Stimulated activated CD4-positive, alpha-beta T cell treated with anti-CD3 and anti-CD28 coated beads, Interleukin-4, amount 100 ng/mL, for 1 hour (primary cell): ENCODE measurements at places on chromosomes 5 and 9.

DNA sequence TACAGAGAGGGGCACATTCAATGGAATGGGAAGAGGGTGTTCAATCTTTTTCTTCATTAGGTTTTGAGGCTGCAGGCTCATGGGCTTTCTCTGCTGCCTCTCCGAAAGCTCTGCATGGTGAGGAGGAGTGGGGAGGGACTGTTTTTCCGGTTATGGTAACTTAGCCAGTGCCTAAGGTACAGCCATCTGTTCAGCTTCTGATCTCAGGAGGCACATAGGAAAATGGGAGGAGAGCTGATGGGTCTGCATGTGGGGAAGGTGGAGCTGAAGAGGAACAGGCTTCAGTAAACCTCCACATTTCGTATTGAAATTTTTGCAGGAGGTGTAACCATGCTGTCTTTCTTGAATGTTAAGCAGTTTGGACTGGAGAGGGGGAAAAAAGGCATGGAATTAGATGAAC is 1020.4 kb upstream of the WWC1 start:
- DNase-seq, result no peak

DNA sequence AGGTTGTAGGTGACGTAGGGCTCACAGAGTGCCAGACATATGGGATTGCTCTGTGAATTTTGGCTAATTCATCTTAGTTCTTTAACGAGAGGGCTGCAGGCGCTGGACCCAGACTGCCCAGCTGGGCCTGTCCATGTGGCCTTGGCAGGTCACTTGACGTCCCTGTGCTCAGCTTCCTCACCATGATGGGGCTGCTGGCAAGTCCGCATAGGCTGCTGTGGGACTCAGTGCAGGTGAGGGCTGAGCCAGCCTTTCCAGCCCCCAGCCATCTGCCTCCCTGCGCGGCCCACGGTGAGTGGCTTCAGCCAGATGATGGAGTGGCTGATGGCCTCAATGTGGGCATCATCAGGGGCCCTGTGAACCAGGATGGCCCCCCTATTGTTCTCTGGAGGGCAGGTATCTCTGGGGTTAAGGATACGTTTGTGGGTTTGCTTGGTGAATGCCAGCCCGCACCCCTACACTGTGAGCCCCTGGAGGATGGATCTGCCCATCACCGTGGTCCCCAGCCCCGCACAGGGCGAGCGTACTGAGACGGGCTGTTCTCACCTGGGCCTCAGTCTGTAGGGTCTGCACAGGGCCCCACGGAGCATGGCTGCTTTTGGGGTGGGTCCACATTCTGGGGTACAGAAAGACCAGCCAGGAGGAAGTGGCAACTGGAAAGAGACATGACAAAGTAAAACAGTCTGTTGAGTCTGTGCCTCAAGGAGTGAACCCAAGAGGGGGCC is 3.7 kb downstream of the CARD19 start:
- DNase-seq, result no peak

- no peak for DNase-seq
These were observed 116.1 kb downstream of the WDR70 start for GRCh38 chr5:37495210-37495609.

DNA sequence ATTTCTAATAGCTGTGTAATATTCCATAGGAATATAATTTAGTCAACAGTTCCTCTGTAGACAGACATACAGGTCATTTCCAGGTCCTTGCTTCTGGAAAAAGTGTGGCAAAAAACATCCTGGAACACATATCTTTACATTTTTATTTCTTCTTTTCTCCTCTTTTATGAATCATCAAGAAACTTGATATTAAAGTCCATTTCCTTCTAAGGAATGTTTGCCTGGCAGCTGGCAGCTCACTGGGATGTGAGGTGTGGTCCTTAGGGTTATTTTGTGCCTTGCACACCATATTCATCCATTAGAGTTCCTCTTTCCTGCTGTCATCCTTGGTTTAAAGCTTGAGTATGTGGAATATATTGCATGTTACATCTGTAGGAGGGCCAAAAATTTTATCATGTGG is 122.0 kb downstream of the GALNT10 start:
- no peak for DNase-seq

- no peak for DNase-seq
These were observed 422.5 kb downstream of the KDM4C start for GRCh38 chr9:7180247-7180646.

DNA sequence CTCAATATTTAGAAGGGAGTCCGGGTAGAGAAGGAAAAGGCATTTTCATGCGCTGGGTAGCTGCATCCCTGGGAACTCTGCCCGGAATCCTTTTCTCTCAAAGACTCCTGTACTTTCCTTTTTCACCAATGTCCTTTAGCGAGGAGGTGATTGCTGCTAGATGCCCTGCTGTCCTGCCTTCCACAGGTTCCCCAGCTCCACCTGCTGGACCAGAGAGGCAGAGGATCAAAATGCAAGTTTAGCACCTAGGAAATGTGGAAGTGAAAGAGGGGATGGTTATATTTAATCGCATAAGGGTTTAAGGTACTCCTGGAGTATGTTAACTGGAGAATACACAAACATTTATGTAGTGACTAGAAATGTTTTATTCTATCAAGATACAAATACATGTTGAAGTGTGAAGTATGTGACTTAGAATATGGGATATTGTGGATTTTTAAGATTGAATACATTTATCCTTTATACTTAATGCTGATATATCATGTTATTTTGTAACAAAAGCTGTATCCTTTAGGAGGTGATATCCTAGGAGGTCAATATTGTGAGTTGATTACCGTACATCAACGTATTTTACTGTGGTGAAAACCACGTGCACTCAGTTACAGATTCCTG is 145.7 kb downstream of the ARHGAP26 start:
- no peak for DNase-seq

DNA sequence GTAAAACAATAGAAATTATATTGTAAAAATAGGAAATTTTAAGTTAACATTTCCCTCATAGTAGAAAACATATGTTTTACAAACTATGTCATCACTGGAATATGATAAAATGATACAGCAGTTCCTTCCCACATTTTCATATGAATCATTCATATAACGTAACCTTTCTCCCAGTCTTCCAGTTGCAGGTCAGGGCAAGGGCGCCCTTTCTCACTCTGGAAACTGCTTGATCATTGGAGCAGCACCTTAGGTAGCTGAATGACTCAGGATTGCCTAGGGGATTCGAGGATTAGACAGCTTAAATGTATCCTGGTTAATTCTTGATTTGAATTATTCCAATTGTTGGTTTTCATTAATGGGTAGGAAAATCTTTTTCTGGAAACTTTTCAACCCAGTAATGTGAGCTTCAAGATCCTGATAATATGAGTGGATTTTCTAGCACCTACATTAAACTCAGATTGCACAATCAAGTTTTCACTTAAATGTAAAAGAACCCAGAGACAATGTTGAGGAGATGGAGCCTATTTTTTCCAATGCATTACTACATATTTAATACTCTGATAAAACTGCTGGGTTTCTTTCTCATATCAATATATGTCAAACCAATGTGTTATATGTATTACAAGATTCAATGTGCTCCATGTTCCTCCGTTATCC is 32.6 kb upstream of the ANXA1 start:
- no peak for DNase-seq

DNA sequence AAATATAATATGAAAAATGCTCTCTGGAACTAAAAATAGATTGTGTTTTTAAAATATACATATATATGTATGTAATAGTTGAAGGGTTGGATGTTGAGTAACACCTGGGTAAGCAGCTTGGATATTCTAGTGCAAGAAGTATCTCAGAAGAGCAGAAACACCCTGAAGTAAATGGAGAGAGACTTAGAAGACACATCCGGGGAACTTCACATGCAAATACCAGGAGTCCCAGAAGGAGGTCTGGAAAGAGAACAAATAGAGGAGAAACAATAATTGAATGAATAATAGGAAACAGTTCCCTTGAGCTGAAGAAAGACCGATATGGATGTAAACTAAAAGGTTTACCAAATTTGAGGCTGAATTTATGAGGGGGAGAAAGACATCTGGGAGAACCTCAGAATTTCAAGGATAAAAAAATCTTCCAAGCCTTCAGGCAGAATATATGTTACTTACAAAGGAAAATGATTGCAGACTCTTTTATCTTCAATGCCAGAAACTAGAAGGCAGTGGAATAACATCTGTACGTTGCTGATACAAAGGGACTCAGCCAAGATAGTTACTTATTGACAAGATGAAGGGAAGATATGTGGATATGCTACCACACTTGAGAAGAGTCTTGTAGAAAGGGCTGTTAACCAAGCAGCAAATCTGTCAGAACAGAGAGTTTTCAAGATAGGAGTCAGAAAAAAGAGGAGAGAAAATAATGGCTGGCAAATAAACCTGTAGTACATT is 42.7 kb downstream of the HSDL2 start:
- no peak for DNase-seq

DNA sequence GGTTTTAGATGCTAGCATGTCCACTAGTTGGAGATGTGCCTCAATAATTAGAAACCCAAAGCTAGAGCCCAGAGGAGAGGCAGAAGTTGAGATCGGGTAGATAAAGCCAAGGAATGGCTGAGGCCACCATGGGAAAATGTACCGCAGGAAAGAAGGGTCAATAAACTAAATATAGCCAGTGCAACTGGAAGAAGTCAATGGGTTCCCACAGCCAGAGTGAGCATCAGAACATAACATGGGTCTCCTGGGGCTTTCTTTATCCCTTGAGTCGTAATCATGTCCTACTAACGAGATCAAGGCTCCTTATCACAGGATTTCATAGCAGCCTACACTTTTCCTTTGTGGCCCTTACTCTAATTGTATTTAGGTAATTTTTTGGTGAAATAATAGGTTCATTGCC is 61.7 kb downstream of the FRMD3 start:
- no peak for DNase-seq

GRCh38 chr9:93167185-93167584 is 16.8 kb upstream of the WNK2 start:
- no peak for DNase-seq

DNA sequence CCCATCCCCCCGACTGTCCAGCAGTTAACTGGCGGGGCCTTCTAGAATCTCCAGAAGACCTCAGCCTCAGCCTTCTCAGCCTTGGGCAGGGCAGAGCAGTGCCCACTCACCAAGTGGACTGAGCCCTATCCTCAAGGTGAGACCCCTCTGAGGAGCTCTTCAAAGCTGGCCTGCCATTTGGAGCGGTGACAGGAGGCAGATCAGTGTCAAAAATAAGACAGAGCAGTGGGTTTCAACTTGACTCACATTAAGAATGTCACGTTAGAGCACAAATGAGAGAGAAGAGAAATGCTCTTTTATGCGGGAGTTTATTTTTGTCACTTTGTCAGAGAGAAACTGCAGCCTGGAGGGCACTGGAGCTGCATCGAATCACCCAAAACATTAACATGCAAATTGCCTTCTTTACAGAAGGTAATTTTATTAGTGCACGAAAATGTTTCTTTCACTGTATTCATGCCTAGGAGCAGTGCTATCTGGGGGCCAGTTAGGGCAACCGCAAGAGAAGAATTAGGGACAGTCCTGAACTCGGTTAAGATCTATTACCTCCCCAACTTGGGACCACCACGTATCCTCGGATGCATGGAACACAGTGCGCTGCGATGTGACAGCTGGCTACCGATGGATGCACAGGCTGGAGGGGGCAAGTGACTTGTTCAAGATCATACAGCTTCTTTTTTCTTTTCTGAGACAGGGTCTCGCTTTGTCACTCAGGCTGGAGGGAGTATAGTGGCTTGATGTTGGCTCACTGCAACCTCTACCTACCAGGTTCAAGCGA is 188.5 kb downstream of the DAB2IP start:
- no peak for DNase-seq

DNA sequence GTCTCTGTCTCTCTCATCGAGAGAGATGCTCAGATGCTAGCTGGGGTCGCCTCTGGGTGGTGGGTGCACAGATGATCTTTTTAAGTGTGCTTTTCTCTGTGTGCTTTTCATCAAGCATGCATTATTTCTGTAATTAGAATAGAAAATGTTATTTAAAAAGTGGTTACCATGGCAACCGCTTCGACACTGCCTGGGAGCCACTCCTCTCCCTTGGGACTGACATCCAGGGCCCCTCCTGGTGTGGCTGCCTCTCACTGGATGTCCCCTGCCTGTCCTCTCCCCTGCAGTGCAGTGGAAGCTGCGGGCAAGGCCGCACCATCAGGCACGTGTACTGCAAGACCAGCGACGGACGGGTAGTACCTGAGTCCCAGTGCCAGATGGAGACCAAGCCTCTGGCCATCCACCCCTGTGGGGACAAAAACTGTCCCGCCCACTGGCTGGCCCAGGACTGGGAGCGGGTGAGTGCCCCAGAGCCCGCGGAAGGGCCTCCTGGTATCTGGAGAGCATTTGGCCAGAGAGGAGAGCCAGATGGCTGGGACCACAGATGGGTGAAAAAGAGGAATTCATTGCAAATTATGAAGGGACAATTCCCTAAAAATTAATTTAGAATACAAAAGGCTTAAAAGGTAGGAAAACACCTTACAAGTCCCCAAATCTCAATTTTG is 34.7 kb downstream of the ADAMTSL2 start:
- no peak for DNase-seq

DNA sequence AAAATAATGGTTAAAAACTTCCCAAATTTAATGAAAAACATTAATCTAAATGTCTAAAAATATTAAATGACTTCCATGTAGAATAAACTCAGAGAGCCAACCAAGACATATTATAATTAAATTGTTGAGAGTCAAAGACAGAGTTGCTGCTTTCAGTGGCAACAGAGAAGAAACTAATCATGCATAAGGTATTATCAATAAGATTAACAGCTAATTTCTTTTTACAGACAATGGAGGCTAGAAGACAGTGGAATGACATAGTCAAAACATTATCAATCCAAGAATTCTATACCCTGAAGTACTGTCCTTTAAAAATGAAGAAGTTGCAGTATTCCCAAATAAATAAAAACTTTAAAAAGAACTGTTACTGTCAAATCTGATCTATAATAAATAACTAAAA is 268.7 kb downstream of the IRX2 start:
- no peak for DNase-seq

- DNase-seq, result no peak
These were observed 30.6 kb upstream of the IQGAP2 start for GRCh38 chr5:76372323-76373054.

DNA sequence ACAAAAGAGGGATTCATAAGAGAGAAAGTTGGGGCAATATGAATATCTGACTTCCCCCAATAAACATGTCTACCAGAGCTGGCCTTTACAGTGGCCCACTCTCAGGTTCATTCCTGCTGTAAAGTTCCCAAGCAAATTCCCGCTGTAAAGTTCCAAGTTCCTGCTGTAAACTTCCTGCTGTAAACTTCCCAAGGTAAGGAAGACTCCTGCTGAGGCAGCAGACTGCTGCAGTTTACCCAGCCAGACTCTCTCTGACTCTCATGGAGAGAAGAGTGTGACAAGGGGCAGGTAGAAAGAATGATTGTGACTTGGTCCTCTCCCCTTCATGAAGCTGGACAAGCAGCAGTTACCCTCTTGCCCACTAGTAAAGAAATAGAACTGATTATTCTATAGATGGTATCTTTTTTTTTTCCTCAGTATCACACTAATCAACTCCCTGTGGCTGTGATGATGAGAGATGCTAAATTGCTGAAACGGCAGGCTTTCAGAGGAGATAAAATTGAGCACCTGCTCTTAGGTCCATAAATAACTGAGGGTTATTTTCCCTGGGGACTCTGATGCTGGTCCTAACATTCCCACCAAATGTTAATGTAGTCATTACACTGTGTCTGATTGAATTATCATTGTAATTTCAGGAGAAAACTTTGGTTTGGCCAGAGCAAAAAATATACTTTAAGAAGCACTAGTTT is 220.4 kb downstream of the PARP8 start:
- DNase-seq, result no peak
